Cardiac septum (tissue), 1 donor: ENCODE measurements at places on chromosomes 1 and 21. TPM values are rescaled to one million over a fixed set of nuclear protein-coding genes. Genes with fewer than 3 reads are reported as not detected.

GRCh38 chr1:178946416-178946815, 75.5 kb upstream of the ANGPTL1 start:
- DNase-seq: no peak

DNA sequence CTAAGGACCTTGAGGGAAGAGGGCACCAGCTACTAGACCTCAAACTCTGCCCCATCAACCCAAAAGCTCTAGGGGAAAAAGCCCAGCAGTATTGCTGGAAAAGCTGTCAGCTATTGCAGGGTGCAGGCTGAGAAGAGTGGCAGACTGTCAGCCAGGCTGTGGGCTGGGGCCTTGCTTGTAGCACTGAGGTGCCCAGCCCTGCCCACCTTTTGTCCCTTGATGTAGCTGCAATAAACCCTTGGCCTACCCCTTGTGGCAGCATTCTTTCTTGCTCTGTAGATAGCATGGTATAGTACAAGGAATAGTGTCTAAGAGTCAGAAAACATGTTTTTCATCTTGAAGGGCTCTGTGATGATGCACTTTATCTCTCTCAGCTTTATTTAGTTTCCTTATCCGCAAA, 39.4 kb downstream of the CDC14A start:
- DNase-seq: no peak

- no peak for DNase-seq
These were observed 356.0 kb downstream of the HHAT start for GRCh38 chr1:210684466-210685294.

DNA sequence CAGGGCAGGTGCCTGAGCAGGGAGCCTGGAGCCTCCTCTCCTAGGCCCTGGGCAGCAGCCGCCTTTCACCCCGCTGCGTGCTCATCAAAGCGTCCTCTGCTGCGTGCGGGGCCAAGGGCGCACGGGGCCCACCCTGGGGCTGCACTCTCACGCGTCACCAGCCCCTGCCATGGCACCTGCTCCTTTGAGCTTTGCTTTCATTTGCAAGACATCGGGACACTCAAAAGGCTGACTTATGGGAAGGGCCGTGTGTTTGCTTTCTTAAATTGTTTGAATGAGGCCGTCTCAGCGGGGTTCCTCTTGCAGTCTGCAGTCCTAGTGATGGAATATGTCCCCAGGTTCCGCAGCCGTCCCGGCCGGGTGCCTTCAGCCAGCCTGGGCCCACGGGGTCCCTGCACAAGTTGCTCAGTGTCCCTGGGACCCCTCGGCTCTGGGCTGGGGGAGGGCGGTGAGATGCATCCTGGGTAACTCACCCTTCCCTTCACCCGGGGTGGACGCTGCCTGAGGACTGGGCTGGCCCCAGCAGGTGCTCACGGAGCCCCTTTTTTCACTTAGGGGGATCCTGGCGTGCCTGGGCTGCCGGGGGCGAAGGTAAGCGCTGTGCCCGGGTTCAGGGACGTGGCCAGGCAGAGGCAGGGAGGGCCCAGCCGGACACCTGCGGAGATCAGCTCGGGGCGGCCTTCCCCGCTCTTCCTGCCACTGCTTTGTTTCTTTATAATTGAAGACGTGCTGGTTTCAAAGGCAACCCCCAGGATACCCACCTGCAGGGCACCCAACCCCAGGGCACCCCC, 53.1 kb downstream of the SLC19A1 start:
- no peak for DNase-seq

DNA sequence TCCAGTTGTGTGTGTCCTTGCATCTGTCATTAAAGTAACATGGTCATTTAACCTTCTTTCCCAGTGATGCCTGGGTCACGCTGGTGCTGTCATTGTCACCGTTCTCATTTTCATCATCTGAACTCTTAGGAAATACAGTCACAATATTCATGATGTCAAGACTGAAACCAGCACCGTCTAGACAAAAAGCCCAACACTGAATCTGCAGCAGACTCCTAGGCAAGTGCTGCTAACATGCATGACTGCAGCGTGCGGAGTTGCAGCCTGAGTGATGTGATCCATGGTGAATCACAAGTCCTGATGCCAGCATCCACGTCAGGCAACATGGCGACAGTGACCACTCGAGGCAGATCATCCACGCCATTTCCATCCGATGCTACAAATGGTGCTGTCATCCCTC, 37.6 kb downstream of the MRPL37 start:
- DNase-seq: no peak

GRCh38 chr1:109722908-109723691, 11.0 kb downstream of the GSTM5 start:
- DNase-seq: no peak

GRCh38 chr1:228798548-228798947, 63.3 kb downstream of the RHOU start:
- no peak for DNase-seq

DNA sequence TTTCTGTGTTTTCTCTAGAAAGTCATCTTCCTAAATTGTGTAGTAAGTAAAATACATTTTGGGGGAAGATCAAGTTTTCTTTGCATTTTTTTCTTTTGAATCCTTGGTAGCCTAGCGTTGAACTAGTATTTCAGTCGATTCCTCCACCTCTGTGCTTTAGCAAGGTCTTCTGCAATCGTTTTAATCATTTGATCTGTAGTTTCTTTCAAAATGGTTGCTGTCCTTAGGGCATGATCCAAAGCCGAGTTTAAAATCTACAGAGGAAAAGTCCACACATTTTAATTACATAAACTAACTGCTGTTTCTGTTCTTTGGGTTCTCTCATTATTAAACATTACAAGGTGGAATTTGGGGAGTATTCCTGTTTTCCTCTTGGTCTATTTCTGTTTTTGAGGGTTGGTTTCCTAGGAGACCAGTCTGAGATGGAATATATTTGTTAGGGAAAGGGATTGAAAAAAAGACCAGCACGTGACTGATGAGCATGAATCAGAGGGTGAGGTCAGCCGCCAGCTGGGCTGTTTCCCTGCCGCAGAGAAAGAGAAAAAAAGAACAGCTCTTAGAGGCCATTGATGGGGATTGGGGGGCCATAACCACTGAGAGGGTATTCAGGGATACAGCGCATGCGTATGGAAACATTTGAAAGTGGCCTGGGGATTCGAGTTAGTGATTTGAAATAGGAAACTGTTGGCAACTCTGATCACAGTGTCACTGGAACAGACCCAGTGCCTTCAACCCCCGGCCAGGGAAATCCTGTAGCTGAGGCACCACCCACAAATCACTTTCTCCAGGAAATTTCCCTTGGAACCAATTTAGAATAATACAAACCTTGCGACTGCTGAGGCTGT, 40.6 kb downstream of the AKNAD1 start:
- DNase-seq: no peak

GRCh38 chr1:25922971-25923552, 16.8 kb upstream of the STMN1 start:
- DNase-seq: no peak

DNA sequence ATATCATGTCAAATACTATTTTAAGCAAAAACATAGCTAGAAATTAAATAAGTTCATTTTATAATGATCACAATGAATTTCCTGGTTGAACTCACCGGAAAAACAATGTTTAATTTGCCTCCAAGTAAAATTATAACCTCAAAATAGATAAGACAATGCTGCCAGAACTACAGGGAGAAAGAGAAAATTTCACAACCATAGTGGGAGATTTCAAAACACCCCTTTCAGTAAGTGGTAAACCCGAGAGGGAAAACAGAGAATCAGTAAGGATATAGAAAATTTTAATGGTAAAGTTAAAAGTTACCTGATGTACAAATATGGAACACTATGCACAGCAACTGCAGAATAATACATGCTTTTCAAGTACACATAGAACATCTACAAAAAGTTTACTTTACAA, 43.2 kb upstream of the PLA2G4A start:
- DNase-seq: no peak

OR6N1 gene
- total RNA-seq: not detected

KIF1B gene
- 93.6 TPM for total RNA-seq
